ENCODE measurements at places on chromosomes 5 and 9. TPM values are rescaled to one million over a fixed set of nuclear protein-coding genes. Genes with fewer than 3 reads are reported as not detected.

UQCRQ gene
- 42.1 TPM for total RNA-seq

C9orf50 gene
- 0.26 TPM for total RNA-seq

RNF20 gene
- total RNA-seq: 36.2 TPM

PAX5 gene
- total RNA-seq: not detected

CDX1 gene
- total RNA-seq: 0.91 TPM

ENC1 gene
- total RNA-seq: 43.7 TPM

GPR107 gene
- total RNA-seq: 43.2 TPM

PAIP2 gene
- 52.1 TPM for total RNA-seq

TRIM36 gene
- 0.13 TPM for total RNA-seq

MVB12B gene
- total RNA-seq: 3.5 TPM

HIGD2A gene
- total RNA-seq: 44.1 TPM

SPATA31E1 gene
- total RNA-seq: not detected

THBS4 gene
- total RNA-seq: 2.1 TPM

SPINK13 gene
- total RNA-seq: not detected

SHISAL2B gene
- not detected for total RNA-seq

KIAA1958 gene
- 1.9 TPM for total RNA-seq

HCN1 gene
- total RNA-seq: 0.03 TPM

PPP3R2 gene
- total RNA-seq: not detected

All from smooth muscle cell of the pulmonary artery (primary cell).